ENCODE measurements at places on chromosomes 5 and 9.

DNA sequence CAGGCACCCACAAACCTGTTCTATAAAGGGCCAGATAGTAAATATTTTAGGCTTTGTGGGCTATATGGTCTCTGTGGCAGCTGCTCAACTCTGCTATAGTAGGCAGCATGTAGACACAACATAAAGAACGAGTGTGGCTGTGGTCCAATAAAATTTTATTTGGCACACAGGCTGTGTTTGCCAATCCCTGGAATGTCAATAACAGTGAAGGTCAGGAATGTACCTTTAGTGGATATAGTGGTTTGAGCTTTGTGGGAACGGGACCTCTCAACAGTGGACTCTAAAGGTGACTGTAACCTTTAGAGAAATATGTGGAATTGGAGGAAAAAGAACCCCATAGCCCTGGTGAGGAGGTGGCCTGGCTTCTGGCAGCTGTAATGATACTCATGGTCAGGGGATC lies 145.2 kb downstream of the MAST4 start:
- no peak for DNase-seq

GRCh38 chr5:122713041-122713440 lies 61.8 kb upstream of the SNX2 start:
- DNase-seq = no peak

- DNase-seq = no peak
These were observed 122.9 kb upstream of the GRAMD2B start for GRCh38 chr5:126300293-126300692.

GRCh38 chr5:42875785-42876374 lies 64.2 kb upstream of the SELENOP start:
- DNase-seq = no peak

DNA sequence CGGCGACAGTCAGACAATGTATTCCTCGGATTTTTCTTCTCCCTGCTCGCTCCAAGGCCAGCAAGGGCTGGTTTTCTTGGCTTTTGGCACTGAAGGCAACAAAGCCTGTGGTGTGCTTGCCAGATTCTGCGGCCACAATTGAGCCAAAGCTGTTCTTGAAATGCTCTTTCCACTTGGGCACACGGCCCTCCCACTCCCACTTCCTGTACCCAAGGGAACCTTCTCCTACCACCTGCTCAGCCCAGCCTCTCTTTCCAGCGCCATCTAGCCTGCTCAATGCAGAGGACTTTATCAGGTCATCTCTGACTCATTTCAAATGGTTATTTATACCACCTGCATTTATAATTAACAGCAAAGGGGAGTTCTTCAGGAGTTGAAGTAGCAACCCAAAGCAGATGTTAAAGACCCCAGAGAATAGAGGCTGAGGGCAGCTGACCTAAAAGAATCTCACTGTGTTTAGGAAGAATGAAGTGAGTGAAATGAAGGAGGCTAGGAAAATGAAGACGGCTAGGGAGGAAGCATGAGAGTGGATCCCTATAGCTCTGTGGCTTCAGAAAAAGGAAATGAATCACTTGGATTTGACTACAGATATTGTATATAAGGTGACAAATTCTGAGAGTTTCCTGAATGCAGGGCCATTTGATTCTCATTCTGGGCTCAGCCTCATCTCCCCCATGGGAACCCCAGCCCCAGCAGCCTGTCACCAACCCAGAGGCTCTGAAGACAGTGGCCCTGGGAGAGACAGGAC lies 439.0 kb downstream of the ENC1 start:
- DNase-seq = peak; percentile 25

DNA sequence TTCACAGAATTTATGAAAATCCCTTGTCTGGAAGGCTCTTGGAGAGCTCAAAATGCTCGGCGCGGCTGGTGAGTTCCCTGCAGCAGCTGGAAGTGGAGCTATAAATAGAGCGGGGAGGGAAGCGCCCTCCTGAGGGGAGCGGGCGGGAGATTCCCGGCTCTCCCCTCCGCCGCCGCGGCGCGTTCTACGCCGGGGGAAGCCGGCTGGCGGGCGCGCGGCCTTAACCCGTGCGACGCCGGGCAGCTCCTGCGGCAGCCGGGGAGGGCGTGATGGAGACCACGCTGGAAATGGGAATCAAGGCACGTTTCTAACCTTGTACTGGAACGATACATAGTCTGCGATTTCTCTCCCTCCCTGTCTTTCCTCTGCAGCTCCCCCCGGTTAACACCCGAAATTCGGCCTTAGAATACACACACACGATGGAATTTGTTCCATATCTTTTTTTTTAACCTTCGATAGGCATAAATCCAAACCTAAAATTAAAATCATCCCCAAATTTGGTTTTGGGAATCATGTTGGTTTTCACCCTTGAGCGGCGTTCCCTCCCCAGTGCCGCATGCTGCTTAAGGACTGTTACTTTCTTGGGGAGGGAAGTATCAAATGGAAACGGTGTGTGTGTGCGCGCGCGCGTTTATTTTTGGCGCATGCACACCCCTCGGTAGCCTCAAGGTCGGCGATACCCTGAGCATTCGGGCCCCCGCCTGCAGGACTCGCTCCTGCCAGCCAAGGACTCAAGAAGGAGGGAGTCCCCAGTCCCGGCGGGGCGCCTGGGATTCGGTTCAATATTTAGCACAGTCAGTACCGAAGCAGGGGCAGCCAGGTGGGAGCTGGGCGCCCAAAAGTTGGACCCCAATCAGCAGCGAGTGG lies 306.3 kb upstream of the KCNN2 start:
- DNase-seq = peak; percentile 73

- DNase-seq = peak; percentile 64
These were observed 69.6 kb upstream of the PRRC1 start for GRCh38 chr5:127447827-127448226.

DNA sequence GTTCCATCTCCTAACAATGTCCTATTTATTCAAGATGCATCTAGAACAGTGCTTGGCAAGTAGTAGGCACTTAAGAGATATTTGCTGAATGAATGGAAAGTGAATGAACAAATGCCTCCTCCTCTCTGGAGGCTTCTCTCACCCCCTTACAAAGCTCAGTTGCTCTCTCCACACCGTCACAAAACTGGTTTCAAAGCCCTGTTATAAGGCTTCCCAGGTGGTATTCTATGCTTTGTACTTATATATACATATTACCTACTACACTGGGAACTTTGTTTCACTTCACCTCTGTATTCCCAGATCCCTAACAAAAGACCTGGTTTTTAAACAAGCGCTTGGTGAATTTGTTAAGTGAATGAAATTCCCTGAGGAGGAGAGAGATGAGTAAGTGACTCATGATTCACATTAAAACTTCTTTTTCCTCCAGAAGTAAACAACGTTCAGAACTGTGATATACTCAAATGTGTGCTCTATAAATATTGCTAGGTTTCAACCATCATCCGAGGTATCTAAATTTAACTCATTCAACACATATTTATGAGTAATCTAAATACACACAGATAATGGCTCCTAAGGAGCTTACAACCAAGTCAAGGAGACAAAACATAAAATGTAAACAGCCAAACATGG lies 36.0 kb downstream of the DENND1A start:
- peak; percentile 32 for DNase-seq

GRCh38 chr9:100287186-100287585 lies 65.6 kb downstream of the TEX10 start:
- no peak for DNase-seq

- peak; percentile 88 for DNase-seq
These were observed 657.5 kb upstream of the WWC1 start for GRCh38 chr5:167633931-167634341.

DNA sequence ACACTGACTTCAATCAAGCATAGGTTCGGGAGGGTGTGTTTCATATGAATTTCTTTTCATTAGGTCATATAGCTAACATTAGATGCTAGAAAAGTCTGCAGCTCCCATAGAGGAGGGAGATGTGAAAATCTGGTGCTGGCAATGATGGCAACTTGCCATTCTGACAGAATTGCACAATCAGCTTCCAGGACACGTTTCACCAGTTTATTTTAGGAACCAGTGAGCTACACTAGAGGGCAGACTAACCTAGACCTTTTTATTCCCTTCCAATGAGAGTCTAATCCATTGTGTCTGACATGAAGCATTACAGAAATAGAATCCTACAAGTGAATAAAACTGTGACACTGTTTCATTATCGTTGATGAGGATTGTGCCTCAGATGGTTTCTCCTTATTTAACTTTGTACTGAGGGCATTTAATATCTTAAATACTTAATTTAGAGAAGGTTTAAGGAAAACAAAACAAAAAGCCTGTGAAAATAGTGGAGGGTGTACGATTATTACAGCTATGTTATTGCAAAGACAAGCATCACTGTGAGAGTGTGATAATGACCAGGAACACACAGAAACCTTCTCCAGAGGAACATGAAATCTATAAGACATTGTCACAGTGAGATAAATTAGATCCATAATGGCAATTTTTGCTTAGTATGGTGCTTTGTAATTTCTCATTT lies 363.3 kb upstream of the RPS23 start:
- DNase-seq = peak; percentile 90

- DNase-seq = no peak
These were observed 748.5 kb upstream of the CDH10 start for GRCh38 chr5:25393256-25393655.

- no peak for DNase-seq
These were observed 29.2 kb upstream of the NSMF start for GRCh38 chr9:137488327-137488653.

DNA sequence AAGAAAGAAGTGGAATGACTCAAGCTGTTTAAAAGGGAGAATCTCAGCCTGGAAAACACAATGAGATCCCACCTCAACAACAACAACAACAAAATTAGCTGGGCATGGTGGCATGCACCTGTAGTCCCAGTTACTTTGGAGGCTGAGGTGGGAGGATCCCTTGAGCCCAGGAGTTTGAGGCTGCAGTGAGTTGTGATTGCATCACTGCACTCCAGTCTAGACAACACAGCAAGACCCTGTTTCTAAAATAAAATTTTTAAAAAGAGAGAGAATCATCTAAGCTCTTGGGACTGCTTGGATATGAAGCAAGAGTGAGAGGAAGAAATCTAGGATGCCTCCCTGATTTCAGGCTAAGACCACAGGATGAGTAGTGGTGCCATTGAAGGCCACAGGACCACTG lies 47.4 kb upstream of the KIF2A start:
- DNase-seq = no peak

GRCh38 chr5:74624501-74624900 lies 16.0 kb downstream of the ENC1 start:
- DNase-seq = no peak

- peak; percentile 73 for DNase-seq
These were observed 2.8 kb upstream of the MYORG start for GRCh38 chr9:34379334-34380033.

- no peak for DNase-seq
These were observed 60.6 kb downstream of the CAMK4 start for GRCh38 chr5:111284825-111285224.

DNA sequence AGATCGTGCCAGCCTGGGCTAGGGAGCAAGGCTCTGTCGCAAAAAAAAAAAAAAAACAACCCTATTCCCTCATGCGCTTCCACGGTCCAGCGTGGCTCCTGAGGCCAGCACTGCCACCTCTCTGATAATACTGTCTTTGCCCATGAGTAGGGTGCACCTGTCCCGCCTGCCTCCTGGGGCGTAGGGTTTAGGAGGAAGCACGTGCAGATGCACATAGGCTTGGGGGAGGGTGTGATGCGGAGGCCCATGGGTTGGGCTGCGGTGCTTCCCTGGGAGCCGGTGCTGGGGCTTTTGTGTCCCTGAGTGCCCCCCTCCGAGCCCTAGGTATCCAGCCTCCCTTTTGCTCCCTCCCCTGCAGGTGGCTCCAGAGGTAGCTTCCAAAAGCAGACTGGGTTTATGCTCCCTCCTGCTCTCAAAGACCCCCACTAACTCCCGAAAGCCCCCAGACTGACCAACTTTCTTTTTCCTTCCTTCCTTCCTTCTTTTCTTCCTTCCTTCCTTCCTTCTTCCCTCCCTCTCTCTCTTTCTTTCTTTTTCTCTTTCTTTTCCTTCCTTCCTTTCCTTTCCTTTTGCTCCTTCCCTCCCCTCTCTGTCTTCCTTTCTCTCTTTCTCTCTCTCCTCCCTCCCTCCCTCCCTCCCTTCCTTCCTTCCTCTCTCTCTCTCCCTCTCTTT lies 12.8 kb downstream of the FGFR4 start:
- no peak for DNase-seq

- DNase-seq = peak; percentile 59
These were observed 377.6 kb downstream of the DNAH5 start for GRCh38 chr5:13566871-13567339.

GRCh38 chr9:137449931-137450538 lies 8.9 kb upstream of the ENTPD8 start:
- DNase-seq = no peak

DNA sequence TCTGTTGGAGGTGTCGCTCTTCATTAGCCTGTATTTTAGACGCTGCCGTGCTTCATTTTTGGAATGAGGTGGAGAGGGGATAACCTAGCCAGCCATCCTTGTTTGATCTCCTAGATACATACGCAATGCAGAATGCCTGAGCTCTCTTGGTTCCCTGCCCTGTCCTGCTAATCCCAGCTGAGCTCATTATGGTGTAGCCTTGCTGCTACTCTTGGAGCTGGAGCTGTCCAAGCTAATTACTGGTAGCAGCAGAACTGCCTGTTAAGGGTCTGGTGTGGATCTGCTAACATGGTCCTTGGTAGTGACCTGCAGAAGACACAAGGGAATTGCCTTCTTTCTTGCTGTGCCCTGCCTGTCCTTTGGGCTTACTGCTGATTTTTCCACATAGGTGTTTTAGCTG lies 207.9 kb downstream of the CNTLN start:
- DNase-seq = no peak

DNA sequence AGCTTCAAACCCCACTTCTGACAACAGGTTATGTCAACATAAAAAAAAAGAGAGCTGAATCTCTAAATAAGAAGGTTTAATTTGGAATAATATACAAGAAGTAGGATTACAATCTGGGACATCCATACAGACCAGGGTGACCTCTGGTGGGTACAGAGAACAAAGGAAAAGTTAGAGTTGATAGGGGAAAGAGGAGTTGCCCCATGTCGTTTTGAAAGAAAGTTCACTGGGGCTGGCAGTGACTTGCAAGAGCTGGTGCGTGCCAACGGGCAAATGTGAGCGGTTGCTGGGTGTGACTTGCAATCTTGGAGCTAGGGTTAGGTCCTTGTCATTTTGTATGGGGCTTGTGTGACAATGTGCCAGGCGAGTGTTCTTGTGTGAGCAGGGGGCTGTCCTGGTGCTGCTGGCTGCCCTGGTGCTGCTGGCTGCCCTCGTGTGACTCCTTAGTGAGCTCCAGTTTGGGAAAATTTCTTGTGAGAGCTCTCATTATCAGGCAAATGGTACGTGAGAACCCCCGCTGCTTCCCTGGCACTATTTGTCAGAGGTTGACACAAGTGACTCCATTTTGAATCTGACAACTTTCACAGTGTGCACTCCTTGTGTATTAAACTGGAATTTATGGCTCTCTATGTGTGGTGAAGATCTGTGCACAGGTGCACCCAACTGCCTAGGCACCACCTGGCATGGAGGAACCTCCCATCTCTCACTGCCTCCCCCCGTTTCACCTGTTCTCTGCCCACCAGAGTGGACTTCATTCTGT lies 69.8 kb downstream of the UBE2QL1 start:
- DNase-seq = no peak

GRCh38 chr5:22678886-22679285 lies 174.3 kb downstream of the CDH12 start:
- DNase-seq = no peak

Measured in fibroblast of skin of scalp (primary cell).